HCT116 (cell line): ENCODE measurements at places on chromosomes 1 and 21.

- DNase-seq = no peak
- no peaks in the 10 kb centered on the region for H3K27me3 ChIP-seq
- no peaks in the 10 kb centered on the region for H3K36me3 ChIP-seq
- no peak overlapping the region for H3K27ac ChIP-seq
These were observed 19.1 kb downstream of the SLC2A7 start for GRCh38 chr1:9006956-9007615.

- no peaks in the 10 kb centered on the region for H3K36me3 ChIP-seq
- no peaks in the 10 kb centered on the region for H3K27me3 ChIP-seq
- H3K4me3 ChIP-seq = no peak overlapping the region
- no peak overlapping the region for H3K27ac ChIP-seq
- DNase-seq = no peak
- H3K4me1 ChIP-seq = no peaks in the 10 kb centered on the region
These were observed 45.3 kb upstream of the PLPPR4 start for GRCh38 chr1:99218999-99219398.

DNA sequence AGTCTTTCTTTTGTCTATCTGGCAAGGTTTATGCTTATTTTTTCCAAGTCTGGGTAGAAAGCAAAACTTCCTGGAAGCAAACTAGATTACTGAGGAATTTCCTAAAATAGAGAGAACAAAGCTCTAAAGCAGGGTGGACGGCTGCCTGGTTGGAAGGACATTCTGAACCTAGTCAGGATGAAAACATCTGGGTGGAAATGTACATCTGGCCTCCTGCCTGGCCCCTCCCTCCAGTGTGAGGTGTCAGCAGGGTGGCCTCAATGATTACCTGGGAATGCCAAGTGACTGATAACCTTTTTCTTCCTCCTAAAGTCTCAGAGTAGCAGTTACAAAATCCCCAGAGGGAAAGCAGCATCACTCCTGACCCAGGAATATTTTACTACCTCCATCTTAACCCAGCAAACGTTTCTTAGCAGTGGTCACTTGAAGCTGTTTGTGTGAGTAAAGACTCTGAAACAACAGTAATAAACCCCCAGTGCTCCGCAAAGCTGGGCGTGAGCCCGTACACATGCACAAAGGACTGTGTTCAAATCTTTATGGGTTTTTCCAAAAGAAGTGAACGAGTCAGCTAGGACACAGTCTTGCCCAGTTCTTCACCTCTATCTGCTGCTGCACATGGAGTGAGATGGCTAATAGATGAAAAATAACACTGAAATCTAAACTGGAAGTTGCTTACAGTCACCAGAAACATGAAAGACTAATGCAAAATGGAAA lies 18.9 kb downstream of the ANGPTL7 start:
- H3K36me3 ChIP-seq = peaks cover 24% of the 10 kb centered on the region
- no peak for DNase-seq
- H3K27me3 ChIP-seq = no peaks in the 10 kb centered on the region
- H3K4me1 ChIP-seq = no peaks in the 10 kb centered on the region
- H3K4me3 ChIP-seq = no peak overlapping the region

GRCh38 chr1:70486676-70487458 lies 75.8 kb downstream of the CTH start:
- no peaks in the 10 kb centered on the region for H3K4me1 ChIP-seq
- no peaks in the 10 kb centered on the region for H3K27me3 ChIP-seq
- H3K4me3 ChIP-seq = no peak overlapping the region
- no peaks in the 10 kb centered on the region for H3K36me3 ChIP-seq
- DNase-seq = no peak

DNA sequence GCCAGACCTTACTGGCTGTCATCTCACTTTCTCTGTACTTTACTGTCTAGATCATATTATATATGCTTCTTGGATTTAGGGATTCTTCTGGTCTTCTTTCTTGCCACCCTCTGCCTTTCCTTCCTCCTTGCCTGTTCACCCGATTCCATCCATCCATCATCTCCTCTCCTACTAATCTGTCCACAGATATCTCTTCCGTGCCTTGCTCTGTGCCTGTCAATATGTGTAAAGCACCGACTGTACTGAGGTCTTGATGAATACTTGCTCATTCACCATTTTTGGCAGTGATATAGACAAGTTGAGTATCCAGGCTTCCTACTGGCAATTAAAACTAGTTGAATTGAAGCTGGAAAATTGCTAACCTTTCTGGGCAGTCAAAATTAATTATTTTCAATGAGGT lies 8.1 kb downstream of the FMN2 start:
- no peak overlapping the region for H3K27ac ChIP-seq
- H3K4me3 ChIP-seq = no peak overlapping the region
- H3K36me3 ChIP-seq = no peaks in the 10 kb centered on the region
- no peaks in the 10 kb centered on the region for H3K27me3 ChIP-seq
- no peak for DNase-seq
- no peaks in the 10 kb centered on the region for H3K4me1 ChIP-seq

DNA sequence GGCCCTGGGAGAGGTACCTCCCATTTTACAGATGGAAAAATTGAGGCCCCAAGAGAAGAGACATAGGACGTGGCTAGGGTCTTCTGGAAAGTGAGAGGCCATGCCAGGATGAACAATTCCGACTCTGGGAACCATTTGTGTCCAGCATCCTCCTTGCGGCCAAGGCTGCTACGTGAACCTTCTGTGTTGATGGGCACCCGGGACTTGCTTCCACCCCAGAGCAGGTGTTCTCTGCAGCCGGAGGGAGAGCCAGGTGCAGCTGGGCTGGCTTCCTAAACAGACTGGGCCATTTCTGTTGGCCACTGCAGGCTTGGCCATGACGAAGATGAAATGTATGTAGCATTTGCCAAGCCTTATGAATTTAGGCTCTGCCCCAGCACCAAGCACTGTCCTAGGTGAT lies 118.9 kb downstream of the PRDM2 start:
- H3K27me3 ChIP-seq = no peaks in the 10 kb centered on the region
- no peaks in the 10 kb centered on the region for H3K4me1 ChIP-seq
- H3K36me3 ChIP-seq = no peaks in the 10 kb centered on the region
- no peak for DNase-seq

- peak; percentile 54 for DNase-seq
- peaks cover 15% of the 10 kb centered on the region for H3K4me1 ChIP-seq
- no peaks in the 10 kb centered on the region for H3K36me3 ChIP-seq
- H3K4me3 ChIP-seq = no peak overlapping the region
These were observed 31.0 kb downstream of the TNNT2 start for GRCh38 chr1:201346337-201346939.

- peaks cover 26% of the 10 kb centered on the region for H3K4me1 ChIP-seq
- H3K27ac ChIP-seq = no peak overlapping the region
- no peaks in the 10 kb centered on the region for H3K36me3 ChIP-seq
- H3K4me3 ChIP-seq = no peak overlapping the region
- DNase-seq = no peak
- H3K27me3 ChIP-seq = no peaks in the 10 kb centered on the region
These were observed 63.2 kb downstream of the PLEKHA6 start for GRCh38 chr1:204296431-204296988.

GRCh38 chr1:227429447-227430359 lies 111.4 kb upstream of the CDC42BPA start:
- no peaks in the 10 kb centered on the region; the same call in 1 of the 2 replicates for H3K4me1 ChIP-seq
- H3K4me3 ChIP-seq = no peak overlapping the region
- DNase-seq = no peak
- no peaks in the 10 kb centered on the region for H3K36me3 ChIP-seq
- no peak overlapping the region for H3K27ac ChIP-seq
